ENCODE measurements at places on chromosomes 12 and 14. TPM values are rescaled to one million over a fixed set of nuclear protein-coding genes. Genes with fewer than 3 reads are reported as not detected.
A peak's percentile ranks its signal among the peaks of the same experiment; 100 is the strongest.

LAG3 gene
- total RNA-seq = 0.32 TPM

DNA sequence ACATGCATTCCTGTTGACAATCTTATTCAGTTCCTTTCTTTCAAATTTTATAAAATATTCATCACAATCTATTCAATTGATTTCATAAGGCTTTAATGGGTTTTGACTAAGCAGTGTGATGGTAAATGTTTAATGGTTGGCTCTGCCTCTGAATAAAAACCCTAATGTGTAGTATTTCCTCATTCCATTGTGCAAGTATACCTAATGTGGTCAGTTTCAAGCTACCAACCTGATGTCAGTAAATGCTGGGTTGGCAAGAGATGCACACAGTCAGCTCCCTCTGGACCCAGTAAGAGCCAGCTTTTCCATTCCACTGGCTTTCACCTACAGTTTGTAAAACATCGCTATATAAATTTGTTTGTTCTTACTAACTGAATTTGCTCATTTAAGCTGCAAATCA is 53.9 kb downstream of the METTL25 start:
- no peak for DNase-seq

CDK4 gene
- 33.3 TPM for total RNA-seq

GRCh38 chr12:39483042-39483441 is 40.1 kb upstream of the KIF21A start:
- DNase-seq = no peak

GRCh38 chr12:71124835-71125460 is 32.9 kb downstream of the TSPAN8 start:
- no peak for DNase-seq

DNA sequence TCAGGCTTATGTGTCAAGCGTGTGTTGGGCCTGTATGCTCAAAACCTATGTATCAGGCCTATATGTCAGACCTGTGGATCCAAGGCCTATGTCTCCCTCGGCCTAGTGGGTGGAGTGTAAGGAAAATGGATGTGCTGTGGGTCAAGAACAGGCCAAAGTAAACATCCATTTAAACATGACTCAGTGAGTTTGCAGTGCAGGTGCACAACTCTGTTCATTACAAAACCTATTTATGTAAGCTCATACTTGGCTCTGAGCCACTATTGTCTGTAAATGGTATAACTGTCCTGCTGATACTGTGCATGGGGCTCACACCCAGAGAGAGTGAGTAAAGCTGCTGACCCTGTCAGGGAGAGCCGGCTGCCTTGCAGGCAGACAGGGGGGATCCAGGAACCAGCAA is 249.7 kb upstream of the AVPR1A start:
- no peak for DNase-seq

BEGAIN gene
- total RNA-seq = 14.2 TPM

DNA sequence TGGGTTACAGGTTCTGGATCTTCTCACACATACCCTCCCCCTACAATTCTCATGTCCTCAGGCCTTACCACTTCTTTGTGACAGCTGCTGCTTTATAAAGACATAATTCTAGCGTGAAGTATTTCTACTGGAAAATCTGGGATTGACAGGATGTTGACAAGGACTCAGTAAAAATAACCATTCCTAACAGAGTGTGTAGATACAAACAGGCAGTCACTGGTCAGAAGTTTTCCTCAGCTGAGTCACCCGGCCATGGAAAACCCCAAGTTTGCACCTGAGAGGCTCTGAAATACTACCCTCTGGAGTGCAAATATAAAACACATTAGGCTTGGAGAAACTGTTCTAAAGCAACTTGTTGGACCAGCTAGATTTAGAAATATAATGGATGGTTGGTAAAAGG is 54.4 kb downstream of the SPPL3 start:
- no peak for DNase-seq

DNA sequence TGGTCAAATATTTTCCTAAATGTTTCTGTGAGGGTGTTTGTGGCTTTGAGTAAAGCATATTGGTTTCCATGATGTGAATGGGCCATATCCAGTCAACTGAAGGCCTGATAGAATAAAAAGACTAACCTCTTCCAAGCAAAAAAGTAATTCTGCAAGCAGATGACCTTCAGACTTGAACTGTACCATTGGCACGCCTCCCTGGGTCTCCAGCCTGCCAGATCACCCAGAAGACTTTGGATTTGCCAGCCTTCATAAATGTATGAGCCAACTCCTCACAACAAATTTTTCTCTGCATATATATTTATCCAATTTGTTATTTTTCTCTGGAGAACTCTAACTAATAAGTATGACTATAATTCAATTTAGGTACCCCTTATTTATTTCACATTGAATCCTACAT is 190.3 kb downstream of the KIF21A start:
- peak; percentile 27 for DNase-seq

SLC10A1 gene
- 0.06 TPM for total RNA-seq

All from pancreas (tissue), 10 donors.